ENCODE measurements at places on chromosomes 13 and 19. TPM values are rescaled to one million over a fixed set of nuclear protein-coding genes. Genes with fewer than 3 reads are reported as not detected.

Gene SOX1
- not detected for total RNA-seq

Gene SIGLEC5
- total RNA-seq = 0.55 TPM

Gene HIF3A
- 310 TPM for total RNA-seq

Gene CD177
- total RNA-seq = not detected

Gene PAK4
- 7.5 TPM for total RNA-seq

Gene CCL25
- total RNA-seq = not detected

Gene MISP3
- total RNA-seq = 1.4 TPM

Gene PRMT1
- total RNA-seq = 172 TPM

Gene ZNF791
- total RNA-seq = 26.0 TPM

Gene METTL21C
- not detected for total RNA-seq

Gene N4BP2L1
- 17.7 TPM for total RNA-seq

Gene ZNF491
- total RNA-seq = 5.3 TPM

Gene DPF1
- total RNA-seq = not detected

Gene GFY
- total RNA-seq = not detected

Gene ZNF540
- total RNA-seq = 7.7 TPM

DNA sequence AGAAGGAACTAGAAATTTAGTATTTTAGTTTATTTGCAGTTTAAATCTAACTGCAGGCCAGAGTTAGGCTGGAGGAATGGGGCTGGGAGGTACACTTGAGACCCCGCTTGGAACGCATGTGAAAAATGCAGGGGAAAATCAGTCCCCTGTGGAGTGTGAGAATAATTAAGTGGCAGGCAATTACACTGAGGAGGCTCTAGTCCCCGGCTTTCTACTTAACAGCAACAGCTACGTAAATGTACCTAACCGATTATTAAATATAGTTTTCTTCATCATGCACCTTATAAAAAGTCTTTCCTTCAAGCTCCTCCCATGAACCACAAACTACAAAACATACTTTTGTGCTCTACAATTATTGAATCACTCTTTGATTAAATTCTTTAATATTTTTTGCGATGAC is 804 bp downstream of the ZNF708 start:
- H3K27me3 ChIP-seq = no peaks in the 10 kb centered on the region
- peak overlapping the region; percentile 96 for H3K27ac ChIP-seq
- peak overlapping the region; percentile 76 for H3K4me3 ChIP-seq
- H3K4me1 ChIP-seq = peaks cover 21% of the 10 kb centered on the region

GRCh38 chr13:26929971-26930730 is 169.6 kb upstream of the GPR12 start:
- H3K36me3 ChIP-seq = no peaks in the 10 kb centered on the region
- no peaks in the 10 kb centered on the region for H3K27me3 ChIP-seq
- H3K27ac ChIP-seq = no peak overlapping the region
- no peaks in the 10 kb centered on the region for H3K4me1 ChIP-seq

GRCh38 chr19:29420482-29421195 is 105.2 kb upstream of the VSTM2B start:
- DNase-seq = no peak
- no peaks in the 10 kb centered on the region for H3K27me3 ChIP-seq
- no peaks in the 10 kb centered on the region for H3K4me1 ChIP-seq

- no peaks in the 10 kb centered on the region for H3K4me1 ChIP-seq
- DNase-seq = no peak
- no peaks in the 10 kb centered on the region for H3K27me3 ChIP-seq
- H3K4me3 ChIP-seq = no peak overlapping the region
Measured at GRCh38 chr13:90402613-90403012, 944.9 kb upstream of the MIR17HG start.

DNA sequence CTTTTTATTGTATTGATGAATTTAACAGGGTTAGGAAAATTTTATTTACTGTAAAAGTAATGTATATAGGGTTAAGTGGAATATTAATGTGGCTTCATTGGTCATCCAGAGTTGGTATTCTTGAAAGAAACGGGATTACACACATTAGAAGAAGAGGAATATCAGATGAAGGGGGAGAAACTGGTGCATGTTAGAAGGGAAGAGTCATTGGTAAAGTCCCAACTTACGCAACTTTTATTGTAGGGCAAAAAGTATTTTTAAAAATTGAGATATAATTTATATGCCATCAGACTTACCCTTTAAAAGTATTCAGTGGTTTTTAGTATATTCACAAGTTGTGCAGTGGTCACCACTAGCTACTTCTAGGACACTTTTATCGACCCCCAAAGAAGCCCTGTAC is 47.3 kb downstream of the DNAJC3 start:
- no peaks in the 10 kb centered on the region for H3K36me3 ChIP-seq
- peaks cover 17% of the 10 kb centered on the region for H3K4me1 ChIP-seq
- DNase-seq = no peak
- no peak overlapping the region for H3K4me3 ChIP-seq
- H3K27me3 ChIP-seq = no peaks in the 10 kb centered on the region
- H3K27ac ChIP-seq = no peak overlapping the region

- no peak overlapping the region for H3K27ac ChIP-seq
- no peaks in the 10 kb centered on the region for H3K36me3 ChIP-seq
- no peak overlapping the region for H3K4me3 ChIP-seq
- peaks cover 18% of the 10 kb centered on the region for H3K4me1 ChIP-seq
Measured at GRCh38 chr19:49212016-49212701, 54.6 kb downstream of the TRPM4 start.

- no peak for DNase-seq
- no peaks in the 10 kb centered on the region for H3K27me3 ChIP-seq
- H3K36me3 ChIP-seq = no peaks in the 10 kb centered on the region
- H3K27ac ChIP-seq = no peak overlapping the region
- no peaks in the 10 kb centered on the region for H3K4me1 ChIP-seq
Measured at GRCh38 chr13:93505104-93505952, 278.7 kb downstream of the GPC6 start.

DNA sequence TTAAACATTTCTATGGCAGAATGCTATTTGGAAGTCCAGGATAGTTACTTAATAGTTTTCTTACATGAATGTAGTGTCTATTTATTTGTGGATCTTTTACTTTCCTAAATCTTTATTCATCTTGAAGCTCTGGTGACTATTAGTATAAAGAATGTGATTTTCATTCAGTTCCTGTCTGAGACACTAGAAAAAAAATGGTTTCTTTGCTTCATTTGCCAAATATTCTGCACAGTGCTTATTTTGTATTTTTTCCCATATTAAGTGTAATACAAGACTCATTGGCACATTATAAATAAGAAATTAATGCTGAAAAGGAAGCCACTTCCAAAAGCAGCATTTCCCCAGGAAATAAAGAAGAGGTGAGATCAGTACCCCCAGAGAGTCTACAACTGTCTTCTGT is 109.8 kb downstream of the POSTN start:
- H3K4me1 ChIP-seq = no peaks in the 10 kb centered on the region
- H3K27ac ChIP-seq = no peak overlapping the region
- no peak for DNase-seq
- no peak overlapping the region for H3K4me3 ChIP-seq

DNA sequence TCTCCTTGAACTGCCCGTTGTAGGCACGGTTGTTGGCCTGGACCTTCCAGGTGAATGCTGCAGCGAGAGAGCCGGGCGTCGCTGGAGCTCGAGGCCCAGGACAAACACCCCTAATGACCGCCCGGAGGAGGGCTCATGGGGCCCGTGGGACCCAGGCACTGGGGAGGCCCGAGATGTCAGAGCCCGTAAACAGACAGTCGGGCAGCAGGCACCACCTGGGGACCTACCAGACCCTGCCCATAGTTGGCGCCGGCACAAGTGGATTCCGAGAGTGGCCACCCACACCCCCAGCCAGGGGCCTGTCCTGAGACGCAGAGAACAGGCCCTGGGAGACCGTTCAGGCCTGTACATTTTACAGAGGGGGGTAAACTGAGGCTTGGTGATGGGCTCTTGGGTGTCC is 2.4 kb downstream of the ATP8B3 start:
- no peaks in the 10 kb centered on the region for H3K36me3 ChIP-seq
- no peaks in the 10 kb centered on the region for H3K4me1 ChIP-seq
- no peaks in the 10 kb centered on the region for H3K27me3 ChIP-seq
- no peak for DNase-seq

DNA sequence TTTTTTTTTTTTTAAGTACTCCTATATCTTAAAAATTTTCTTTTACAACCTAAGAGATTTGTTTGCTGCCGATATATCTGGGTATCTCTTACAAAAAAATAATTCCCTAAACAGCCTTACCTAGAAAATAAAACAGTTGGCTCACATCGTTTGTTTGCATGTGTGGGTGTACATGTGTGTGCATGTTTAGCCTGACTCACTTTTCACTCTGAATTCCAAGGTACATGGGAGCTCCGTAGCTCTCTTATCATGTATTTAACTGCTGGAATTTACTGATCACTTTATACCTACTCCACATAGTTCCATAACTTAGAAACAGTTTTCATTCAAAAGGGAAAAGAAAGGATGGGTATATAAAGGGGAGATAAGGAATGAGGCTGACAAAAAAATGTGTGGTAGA is 616.5 kb downstream of the GPC6 start:
- no peak overlapping the region for H3K4me3 ChIP-seq
- DNase-seq = no peak
- H3K4me1 ChIP-seq = peaks cover 9% of the 10 kb centered on the region
- H3K36me3 ChIP-seq = no peaks in the 10 kb centered on the region
- H3K27me3 ChIP-seq = no peaks in the 10 kb centered on the region

GRCh38 chr19:46976845-46977320 is 42.8 kb upstream of the NPAS1 start:
- peak overlapping the region; percentile 92 for H3K27ac ChIP-seq
- H3K27me3 ChIP-seq = no peaks in the 10 kb centered on the region
- peak; percentile 73 for DNase-seq
- H3K36me3 ChIP-seq = no peaks in the 10 kb centered on the region

DNA sequence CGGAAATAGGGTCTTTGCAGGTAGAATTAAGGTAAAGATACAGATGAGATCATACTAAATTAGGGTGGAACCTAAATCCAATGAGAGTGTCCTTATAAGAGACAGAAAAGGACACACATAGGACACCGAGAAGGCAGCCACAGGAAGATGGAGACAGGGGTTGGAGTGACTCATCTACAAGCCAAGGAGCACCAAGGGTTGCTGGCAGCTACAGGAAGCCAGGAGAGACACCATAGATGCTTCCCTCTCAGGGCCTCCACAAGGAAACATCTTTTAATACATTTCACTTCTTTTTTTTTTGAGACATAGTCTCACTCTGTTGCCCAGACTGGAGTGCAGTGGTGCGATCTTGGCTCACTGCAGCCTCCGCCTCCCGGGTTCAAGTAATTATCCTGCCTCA is 10.1 kb downstream of the TMEM143 start:
- no peaks in the 10 kb centered on the region for H3K4me1 ChIP-seq
- no peaks in the 10 kb centered on the region for H3K27me3 ChIP-seq
- no peaks in the 10 kb centered on the region for H3K36me3 ChIP-seq

DNA sequence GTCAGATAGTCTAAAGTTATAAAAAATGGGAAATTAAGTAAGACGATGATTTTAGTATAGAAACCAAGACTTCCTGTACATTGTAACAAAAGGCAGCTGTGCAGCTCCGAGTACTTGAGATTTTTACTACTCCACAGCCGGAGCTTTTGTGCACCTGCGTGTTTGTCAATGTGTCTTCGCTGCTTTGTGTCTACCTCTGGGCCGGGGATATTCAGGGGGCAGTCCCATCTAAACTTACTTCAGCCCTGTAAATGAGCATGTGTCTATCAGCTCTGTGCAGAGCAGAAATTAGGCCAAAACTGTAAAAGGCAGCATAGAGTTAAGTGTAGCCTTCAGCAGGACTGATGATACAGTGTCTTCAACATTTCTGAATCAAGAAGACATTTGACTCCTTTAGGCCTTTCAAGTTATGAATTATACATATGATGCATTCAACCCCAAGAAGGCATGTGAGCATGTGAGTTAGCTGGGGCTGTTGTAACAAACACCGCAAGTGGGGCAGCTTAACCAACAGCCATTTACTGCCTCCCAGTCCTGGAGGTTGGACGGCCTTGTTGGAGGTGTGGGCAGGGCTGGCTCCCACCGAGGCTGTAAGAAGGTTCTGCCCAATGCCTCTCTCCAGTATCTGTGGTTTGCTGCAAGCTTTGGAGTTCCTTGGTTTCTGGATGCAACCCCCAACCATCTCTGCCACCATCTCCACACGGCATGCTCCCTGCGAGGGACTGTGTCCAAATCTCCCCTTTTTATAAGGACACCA is 191.0 kb upstream of the IRS2 start:
- H3K27ac ChIP-seq = no peak overlapping the region
- H3K4me1 ChIP-seq = no peaks in the 10 kb centered on the region
- DNase-seq = no peak
- no peak overlapping the region for H3K4me3 ChIP-seq
- H3K27me3 ChIP-seq = no peaks in the 10 kb centered on the region
- no peaks in the 10 kb centered on the region for H3K36me3 ChIP-seq

GRCh38 chr13:32468502-32469142 is 40.7 kb upstream of the N4BP2L1 start:
- H3K36me3 ChIP-seq = no peaks in the 10 kb centered on the region
- DNase-seq = no peak
- no peak overlapping the region for H3K4me3 ChIP-seq
- H3K4me1 ChIP-seq = no peaks in the 10 kb centered on the region

GRCh38 chr19:40489882-40490230 is 23.1 kb downstream of the SPTBN4 start:
- H3K36me3 ChIP-seq = no peaks in the 10 kb centered on the region
- H3K27me3 ChIP-seq = no peaks in the 10 kb centered on the region
- H3K4me3 ChIP-seq = no peak overlapping the region
- no peak overlapping the region for H3K27ac ChIP-seq

- H3K4me1 ChIP-seq = peaks cover 42% of the 10 kb centered on the region
- DNase-seq = peak; percentile 82
- peak overlapping the region; percentile 38 for H3K27ac ChIP-seq
- H3K4me3 ChIP-seq = no peak overlapping the region
Measured at GRCh38 chr19:5024282-5024681, 55.4 kb downstream of the KDM4B start.

- H3K27ac ChIP-seq = no peak overlapping the region
- no peaks in the 10 kb centered on the region for H3K36me3 ChIP-seq
- DNase-seq = no peak
- H3K4me3 ChIP-seq = no peak overlapping the region
- H3K4me1 ChIP-seq = no peaks in the 10 kb centered on the region
Measured at GRCh38 chr13:29281932-29282495, 313.5 kb downstream of the SLC7A1 start.

- H3K36me3 ChIP-seq = no peaks in the 10 kb centered on the region
- H3K27ac ChIP-seq = no peak overlapping the region
- no peaks in the 10 kb centered on the region for H3K27me3 ChIP-seq
- peaks cover 7% of the 10 kb centered on the region for H3K4me1 ChIP-seq
- no peak overlapping the region for H3K4me3 ChIP-seq
Measured at GRCh38 chr13:80010286-80010831, 330.6 kb downstream of the SPRY2 start.

DNA sequence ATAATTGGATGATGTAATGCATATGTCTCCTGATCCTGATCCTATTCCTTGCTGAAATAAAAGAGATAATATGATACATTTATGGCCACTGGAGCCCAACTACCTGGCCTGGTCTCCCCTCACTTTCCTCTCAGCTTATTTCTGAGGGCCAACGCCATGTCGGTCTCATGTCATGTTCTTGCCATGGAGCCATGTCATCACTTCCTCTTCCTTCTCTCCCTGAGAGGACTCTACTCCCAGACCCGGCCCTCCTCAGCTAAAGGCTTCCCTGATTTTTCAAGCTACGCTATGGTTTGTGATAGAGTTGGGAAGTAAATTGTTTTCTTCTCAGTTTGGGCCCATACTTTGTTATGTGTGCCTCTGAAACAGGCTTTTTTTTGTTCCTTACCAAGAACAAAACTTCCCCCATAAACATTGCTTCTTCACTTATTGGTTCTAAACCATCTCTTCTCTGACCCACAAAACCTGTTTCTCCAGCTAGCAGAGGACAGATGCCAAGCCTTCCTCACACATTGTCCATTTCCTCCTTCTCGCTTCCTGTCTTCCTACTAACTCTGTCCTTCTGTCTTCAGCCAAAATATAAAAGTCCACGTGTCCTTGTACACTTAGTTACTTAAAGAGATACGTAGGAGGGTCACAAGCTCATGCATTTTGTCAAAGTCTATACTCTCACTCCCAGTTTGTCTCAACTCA is 319.9 kb upstream of the DACH1 start:
- H3K4me3 ChIP-seq = no peak overlapping the region
- H3K4me1 ChIP-seq = no peaks in the 10 kb centered on the region
- H3K27ac ChIP-seq = no peak overlapping the region
